Vagina (tissue), 2 donors: ENCODE measurements at places on chromosomes 5 and 9.

DNA sequence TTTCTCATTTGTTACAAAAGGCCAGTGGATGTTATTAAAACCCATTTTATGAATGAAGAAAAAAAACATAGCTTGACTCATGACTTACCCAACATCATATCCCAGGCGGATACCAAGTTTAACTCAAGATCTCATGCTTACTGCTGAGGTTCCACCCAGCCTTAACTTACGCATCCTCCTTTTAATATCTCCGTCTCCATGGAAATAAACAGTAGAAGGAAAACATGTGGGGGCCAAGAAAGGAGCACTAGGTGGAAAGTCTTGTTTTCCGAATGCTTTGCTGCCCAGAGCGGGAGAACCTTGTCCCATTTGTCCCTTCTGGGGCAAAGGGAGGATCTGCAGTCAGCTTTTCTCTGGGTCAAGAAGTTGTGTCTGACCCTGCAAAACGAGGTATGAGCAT is 44.1 kb downstream of the ANGPTL2 start:
- DNase-seq, result no peak

DNA sequence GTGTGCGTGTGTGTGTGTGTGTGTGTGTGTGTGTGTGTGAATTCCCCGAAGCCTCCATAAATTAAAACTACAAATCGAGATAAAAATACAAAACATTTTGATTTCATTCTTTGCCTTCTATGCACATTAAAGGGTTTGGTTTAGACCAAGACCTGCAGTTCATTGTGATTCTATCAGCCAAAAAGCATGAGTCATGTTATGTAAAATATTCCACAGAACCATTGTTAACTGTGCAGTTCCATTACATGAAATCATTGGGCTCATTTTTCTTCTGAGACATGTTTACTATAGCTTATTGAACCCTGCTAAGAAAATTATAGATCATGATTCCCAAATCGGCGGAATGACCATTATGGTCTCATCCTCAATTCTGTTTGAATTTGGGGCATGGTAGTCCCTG is 11.7 kb downstream of the CAVIN4 start:
- no peak for DNase-seq

DNA sequence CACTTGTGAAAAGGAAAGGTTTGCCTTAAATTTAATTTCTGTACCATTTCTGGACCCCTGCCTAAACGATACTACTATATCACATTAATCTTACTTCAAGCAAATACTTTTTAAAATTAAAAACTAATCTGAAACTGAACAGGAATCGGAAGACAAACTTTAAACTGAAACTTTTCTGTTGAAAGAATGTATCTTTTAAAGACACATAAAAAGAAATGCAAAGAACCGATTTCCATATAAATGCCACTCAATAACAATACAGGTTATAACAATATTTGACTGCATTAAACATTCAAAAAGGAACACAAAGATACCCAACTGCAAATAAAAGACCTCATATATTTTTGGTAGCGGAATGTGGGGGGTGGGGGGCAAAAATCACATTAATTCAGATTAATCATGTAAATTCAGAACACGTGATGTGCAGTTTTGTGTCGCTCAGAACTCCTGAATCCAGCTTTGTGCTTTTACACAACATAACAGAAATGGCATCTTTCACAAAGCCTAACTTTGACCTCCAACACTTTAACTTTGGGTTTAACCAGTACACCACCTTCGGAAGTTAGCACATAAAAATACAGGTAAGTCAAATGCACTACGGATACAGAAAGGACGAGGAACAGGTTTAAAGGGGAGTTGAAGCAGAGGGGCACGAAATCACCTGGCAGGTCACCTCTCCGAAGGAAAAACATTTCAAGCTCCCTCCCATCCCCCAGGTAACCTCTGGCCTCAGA is 925 bp downstream of the LIFR start:
- no peak for DNase-seq

DNA sequence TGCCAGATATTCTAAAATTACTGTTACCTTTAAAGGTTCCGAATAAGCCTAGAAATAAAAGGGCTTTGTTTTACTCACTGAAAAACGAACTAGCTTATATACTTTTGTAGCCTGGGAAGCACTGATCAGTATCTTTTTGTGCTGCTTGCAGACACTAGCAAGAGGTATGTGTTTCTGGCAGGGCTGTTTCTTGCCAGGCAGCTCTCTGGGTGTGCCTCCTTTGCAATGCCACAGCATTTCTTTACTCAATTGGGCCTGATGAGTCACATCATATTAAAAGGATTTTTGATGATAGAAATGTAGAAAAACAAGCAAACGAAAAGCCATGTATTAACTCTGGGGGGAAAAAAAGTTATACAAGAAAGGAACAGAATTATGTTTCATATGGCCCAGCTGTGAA is 35.6 kb downstream of the CD180 start:
- no peak for DNase-seq

DNA sequence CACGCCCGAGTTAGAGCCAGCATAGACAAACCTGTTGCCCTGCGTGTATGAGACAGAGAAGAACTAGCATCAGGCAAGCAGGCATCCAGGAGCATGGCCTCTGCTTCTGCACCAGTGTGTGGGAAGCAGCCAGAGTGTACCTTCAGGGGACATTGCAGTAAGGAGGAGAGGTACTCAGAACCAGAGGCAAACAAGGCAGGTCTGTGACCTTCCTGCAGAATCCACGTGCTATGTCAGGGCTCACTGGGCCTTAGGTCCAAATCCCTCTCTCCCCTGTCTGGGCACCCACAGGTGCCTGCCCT is 63.0 kb downstream of the SECISBP2 start:
- no peak for DNase-seq

- DNase-seq, result no peak
These were observed 5.1 kb upstream of the CAST start for GRCh38 chr5:96657068-96657467.
